ENCODE measurements at places on chromosomes 6 and 20.
A peak's percentile ranks its signal among the peaks of the same experiment; 100 is the strongest.

DNA sequence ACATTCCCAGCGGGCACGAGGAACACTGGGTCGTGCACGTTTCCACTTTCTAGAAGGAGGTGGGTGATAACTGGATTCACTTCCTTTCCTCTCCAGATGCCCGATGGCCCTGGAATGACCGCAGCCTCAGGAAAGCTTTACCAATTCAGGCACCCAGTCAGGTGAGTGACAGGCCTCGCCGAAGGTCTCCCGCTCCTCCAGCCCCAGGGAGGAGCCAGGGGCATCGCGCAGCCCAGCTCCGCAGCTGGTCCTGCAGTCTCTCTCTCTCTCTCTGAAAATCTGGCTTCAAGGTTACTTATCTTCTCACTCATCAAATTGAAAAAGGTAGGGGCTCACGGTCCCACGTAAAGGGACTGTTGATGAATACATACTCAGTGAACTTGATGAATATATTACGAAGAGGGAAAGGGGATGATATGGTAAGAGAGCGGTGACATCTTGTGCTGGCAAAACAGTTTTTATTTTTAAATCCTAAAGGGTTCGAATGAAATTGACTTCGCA lies 891 bp downstream of the RIPPLY2 start:
- DNase-seq = no peak

- no peak for DNase-seq
These were observed 58.6 kb downstream of the TMEM242 start for GRCh38 chr6:157264701-157265100.

GRCh38 chr6:47372318-47372717 lies 62.6 kb upstream of the TNFRSF21 start:
- no peak for DNase-seq

DNA sequence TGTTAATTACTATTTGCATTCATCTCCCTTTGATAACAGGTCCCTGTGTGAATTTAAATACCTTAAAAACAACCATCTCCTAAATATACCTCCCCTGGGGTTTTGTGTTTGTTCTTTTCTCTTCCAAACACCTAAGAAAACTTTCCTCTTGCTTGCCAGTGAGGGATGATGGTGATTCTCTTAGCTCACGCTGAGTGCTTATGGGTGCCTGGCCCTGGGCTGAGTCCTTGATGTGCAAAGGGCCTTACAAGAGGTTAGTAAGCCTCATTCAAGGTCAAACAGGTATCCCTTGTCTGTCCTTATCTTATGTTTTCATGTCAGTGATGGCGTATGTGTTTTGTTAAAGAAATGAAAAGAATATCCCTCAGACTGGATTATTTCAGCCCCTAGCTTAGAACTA lies 76.3 kb downstream of the SYCP2L start:
- no peak for DNase-seq

DNA sequence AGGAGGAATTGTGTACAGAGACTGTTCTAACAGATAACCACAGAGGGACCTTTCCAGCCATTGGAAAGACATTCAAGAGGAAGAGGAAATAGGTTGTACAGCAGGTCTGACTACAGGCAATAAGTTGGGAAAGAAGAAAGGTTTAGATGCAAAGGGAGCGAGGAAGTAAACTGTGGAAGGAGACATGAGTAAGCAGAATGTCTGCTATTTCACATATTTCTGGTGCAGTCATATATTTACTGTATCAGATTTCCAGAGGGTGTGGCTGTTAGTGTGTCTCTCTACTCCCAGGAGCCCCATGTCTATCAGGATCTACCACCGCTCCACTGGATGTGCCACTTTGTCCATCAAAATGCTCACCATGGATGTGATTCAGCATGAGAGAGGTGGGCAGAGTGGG lies 25.9 kb downstream of the MRS2 start:
- no peak for DNase-seq

DNA sequence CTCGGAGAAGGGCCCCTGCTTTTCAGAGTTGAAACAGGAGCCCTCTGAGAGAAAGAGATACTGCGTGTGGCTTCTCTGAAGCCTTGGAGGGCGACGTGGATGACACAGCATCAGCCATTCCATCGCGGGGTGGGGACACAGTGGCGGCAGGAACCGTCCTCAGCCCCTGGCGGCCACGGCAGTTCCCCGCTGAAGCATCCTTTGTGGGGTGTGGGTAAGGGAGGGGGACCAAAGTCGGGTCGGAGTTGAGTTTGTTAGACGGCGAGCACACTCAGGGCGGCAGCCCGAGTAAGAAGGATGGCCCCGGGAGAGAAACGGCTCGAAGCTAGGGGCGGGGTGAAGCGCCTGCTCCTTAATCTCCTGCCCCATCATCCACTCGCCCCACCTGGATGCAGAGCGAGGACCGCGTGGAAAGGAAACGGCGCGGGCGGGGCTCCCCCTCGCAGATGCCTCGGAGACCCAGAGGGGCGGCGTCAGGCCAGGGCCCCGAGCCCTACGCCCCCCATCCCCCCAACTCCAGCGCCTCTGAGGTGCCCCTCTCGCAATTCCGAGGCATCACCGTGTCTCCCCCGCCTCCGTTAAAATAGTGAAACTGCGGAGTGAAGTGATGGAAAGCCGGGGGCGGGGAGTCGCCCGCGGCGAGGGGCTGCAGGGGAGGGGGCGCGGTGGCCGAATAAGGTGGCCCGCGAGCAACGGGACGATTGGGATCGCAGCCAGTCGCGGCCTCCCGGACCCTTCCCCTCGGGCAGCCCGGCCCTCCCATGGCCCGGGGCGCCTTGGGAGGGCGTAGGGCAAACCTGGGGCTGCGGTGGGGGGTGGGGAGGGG lies 796 bp upstream of the RREB1 start:
- DNase-seq = peak; percentile 33

DNA sequence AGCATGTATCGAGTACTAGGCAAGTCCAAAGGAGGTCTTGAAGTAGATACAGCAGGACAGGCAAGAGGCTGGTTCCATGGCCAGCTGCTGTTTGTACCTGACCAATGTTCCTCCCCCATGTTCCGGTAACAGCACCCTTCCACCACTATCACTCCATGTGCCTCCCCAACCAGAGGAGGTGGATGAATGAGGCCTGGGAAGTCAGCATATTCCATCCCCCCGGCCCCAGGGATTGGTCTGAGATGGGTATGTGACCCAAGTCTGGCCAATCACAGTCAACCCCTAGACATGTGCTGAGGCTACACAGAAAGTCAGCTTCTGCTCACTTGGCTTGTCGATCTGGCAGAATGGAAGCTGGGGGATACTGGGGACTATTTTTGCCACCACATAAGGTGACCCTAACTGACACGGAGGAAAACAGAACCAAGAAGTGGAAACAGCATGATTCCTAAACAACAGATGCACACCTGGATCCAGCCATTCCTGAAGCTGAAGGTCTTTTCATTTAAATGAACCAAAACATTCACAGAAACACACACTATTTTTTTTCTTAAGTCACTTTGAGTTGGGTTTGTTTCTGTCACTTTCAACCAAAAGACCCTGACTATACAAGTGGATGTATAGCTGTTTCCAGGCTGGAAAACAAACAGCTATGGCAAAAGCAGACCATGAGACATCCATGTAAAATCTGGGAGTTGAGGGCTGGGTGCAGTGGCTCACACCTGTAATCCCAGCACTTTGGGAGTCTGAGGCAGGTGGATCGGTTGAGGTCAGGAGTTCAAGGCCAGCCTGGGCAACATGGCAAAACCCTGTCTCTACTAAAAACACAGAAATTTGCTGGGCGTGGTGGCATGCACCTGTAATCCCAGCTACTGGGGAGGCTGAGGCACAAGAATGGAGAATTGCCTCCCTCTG lies 70.4 kb upstream of the PTPN1 start:
- DNase-seq = no peak

DNA sequence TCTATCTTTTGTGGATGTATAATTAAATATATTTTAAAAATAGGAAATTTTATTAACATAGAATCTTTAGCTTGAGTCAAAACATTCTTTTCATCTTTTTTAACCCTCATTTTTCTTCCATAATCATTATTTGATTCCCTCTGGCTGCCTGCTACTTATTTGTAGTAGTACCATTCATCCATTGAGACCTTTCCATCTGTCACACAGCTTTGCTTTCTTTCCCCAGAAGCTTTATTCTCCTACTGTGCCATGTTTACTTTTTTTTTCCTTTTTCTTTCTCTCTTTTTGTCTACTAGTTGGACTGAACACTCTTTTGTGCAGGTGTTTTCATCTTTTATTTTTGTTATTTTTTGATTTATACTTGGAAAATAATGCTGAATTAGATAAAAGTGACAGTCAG lies 522.6 kb upstream of the MMS22L start:
- no peak for DNase-seq

- DNase-seq = no peak
These were observed 83.4 kb downstream of the PRKN start for GRCh38 chr6:162644153-162644552.

- no peak for DNase-seq
These were observed 272.3 kb downstream of the KHDRBS2 start for GRCh38 chr6:62013719-62014118.

- DNase-seq = no peak
These were observed 542 bp downstream of the ATP5F1E start for GRCh38 chr20:59031564-59032022.

- no peak for DNase-seq
These were observed 172.2 kb downstream of the AIG1 start for GRCh38 chr6:143232849-143233248.

DNA sequence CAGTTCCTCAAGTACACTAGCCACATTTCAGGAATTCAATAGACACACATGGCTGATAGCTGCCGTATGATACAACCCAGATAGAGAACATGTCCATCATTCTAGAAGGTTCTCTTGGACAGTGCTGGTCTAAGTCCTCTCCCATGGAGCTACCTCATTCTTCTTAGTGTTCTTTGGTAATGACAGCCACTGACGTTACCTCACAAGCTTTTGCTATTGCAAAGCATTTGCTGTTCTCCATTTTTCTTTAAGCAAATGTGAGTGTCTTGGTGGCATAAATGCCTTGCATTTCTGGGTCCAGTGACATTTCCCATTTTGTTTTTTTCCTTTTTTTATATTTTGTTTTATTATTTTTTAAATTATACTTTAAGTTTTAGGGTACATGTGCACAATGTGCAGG lies 8.3 kb upstream of the CEBPB start:
- DNase-seq = no peak

DNA sequence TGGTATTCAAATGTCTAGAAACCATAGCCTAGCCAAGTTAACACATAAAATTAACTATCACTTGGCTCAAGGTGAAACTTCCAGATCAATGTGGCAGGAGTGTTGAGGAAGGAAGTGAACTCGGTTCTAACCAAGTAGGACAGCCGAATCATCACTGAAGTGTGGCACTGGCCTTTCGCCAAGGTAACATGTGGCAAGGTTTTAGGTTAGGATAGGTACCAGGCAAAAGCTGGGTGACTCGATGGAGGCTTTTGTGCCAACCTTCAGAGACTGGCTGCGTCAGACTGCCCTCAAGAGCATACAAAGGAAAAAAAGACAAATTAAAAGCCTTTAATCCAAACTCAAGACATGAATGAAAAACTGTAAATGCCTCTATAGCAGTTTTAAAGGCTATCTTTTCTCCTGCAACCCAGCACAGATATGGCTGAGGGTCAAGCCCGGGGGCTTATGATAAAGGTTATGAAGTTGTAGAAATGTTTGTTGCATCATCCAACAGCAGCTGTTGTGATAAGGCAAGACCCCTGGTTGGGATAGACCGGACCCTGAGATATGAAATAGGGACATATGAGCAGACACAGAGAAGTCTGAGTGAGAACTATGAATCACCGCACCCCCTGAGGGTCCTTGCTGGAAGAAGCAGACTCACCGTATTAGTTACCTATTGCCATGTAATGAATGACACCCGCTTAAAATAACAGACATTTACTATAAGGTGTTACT lies 11.9 kb downstream of the PSMB9 start:
- DNase-seq = no peak

DNA sequence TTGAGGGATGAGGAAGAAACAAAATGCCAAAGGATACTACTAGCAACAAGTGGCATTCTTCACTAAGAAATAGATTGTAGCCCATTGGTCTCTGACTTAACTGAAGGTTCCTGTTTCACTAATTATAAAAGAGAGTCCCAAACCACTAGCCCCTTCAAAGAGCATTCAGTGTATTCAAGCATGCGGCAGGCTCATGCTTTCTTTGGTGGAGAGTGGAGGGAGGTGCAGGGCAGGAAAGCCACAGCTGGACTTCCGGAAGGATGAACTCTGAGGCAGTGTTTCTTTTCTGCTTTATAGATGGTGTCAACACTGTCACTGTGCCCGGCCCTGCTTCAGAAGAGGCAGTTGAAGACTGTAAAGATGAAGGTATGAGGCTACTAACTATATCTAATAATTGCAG lies 636.1 kb downstream of the KIF16B start:
- no peak for DNase-seq

- DNase-seq = no peak
These were observed 220.4 kb downstream of the SAMD5 start for GRCh38 chr6:147728903-147729302.

DNA sequence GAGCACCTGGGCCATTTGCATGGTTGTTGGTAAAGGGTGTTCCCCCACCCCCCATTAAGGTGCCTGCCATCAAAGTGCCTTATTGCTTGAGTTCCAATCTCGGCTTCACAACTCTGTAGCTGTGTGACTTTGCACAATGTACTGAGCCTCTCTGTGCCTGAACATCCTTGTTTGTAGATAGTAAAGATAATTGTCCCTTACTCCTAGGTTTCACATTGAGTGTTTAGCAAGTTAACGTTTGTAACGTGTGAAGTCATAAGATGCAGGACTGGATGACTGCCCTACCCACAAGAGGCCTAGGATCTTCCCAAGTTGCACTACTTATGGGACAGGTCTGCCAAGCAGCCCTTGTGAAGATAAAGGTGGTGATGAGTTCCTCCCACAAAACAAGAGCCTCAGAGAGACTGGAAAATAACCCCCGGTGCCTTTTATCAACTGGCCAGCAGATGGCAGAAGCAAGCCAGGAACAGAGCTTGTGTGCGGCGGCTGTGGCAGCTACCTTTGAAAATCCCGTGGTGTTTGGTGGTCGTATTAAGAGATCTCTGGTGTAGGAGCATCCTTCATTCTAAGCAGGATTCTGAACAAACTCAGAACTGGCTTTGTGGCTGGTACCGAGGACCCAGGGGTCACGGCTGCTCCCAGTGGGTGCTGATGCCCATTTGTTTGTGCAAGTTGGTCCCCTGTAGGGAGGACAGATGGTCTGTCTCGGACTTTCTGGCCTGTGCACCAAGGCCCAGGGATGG lies 99.1 kb downstream of the CDH26 start:
- DNase-seq = peak; percentile 29
